AG04449 (cell line): ENCODE measurements at places on chromosomes 3 and 15.

GRCh38 chr15:70252056-70252950, 154.6 kb upstream of the TLE3 start:
- DNase-seq = no peak

GRCh38 chr3:190941694-190942260, 79.3 kb upstream of the GMNC start:
- DNase-seq = no peak

GRCh38 chr3:183044547-183045229, 54.6 kb downstream of the MCCC1 start:
- no peak for DNase-seq

DNA sequence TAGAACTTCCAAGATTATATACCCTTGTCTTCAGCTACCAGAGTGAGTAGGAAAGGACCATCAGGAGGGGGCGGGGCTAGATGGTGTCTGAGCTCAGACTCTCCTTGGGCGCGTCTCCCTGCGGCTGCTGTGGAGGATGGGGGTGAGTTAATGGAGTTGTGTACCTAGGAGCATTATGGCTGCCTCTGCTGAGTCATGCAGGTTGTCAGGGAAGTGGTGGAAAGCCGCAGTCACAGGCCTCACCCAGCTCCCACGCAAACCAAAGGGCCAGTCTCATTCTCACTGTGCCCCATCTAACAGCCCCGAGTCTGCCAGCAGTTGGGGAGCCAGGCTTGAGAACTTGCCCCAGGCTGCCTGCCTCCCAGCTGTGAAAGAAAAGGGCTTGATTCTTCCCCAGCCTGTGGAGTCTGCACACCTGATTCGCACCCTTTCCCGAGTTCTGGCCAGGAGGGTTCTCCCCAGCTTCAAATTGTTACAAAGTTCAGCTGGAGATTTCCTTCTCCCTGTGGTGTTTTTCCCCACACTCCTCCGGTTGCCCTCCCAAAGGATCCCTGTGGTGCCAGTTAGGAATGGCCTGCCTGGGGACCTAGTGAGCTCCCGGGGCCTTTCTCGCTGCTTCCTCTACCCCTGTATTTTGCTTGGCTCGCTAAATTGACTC, 143.3 kb downstream of the HCN4 start:
- DNase-seq = no peak

GRCh38 chr15:76994971-76995945, at the start of gene PSTPIP1:
Gene PSTPIP1 (plus strand): TSS chr15:76995126. CDS start chr15:76995574, 448 bp downstream.
- DNase-seq = no peak

DNA sequence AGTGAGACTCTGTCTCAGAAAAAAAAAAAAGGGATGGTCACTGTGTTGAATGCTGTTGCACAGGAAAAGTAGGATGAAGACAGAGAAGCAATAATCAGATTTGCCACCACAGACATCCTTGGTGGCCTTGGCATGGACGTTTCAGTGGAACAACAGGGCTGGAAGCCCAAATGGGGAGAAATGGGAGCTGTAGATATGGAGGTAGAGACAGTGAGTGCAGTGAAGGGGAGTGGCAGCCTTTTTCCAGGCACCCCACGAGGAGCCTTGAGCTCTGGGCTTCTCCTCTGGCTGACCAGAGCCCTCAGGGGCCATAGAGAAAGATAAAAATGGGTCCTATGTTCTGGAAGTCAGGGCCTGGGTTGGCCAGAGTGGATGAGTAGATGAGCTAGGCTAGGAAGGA, 12.3 kb upstream of the DOCK3 start:
- no peak for DNase-seq

DNA sequence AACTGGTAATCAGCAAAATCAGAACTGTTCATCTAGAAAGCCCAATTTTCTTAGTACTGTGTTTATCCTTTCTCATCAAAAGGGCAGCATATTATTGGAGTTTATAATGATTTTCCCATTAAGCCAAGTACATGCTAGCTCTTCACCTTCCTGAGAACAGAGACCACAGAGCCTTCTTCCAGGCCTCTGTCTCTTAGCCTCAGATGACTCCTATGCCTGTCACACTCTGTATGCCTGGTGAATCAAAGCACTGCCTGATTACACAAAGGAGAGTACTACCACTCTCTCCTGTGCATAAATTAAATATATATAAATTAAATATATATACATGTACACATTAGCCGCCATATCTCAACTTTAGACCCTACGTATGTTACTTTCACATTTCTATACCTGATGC, 636.1 kb downstream of the NTRK3 start:
- DNase-seq = no peak

GRCh38 chr15:35496585-35496984, 49.4 kb downstream of the DPH6 start:
- DNase-seq = no peak

DNA sequence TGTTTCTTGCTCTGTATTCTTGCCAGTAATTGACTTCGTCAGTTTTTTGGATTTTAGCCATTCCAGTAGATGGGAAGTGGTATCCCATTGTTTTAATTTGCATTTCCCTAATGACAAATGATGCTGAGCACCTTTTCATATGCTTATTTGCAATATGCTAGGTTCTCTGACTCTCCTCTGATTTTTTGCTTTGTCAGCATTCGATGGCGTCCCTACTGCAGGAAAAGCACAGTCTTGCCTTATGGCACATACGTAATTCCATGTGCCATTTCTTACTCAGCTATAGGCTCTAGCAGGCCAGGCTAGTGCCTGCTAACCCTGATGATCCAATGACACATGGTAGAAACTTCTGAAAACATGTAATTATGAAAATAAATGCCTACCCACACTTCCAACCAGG, 239.2 kb upstream of the ATP10A start:
- DNase-seq = no peak

- DNase-seq = no peak
These were observed 123.6 kb upstream of the CD96 start for GRCh38 chr3:111418391-111418790.

GRCh38 chr3:172402090-172402489, 46.2 kb downstream of the GHSR start:
- DNase-seq = no peak

DNA sequence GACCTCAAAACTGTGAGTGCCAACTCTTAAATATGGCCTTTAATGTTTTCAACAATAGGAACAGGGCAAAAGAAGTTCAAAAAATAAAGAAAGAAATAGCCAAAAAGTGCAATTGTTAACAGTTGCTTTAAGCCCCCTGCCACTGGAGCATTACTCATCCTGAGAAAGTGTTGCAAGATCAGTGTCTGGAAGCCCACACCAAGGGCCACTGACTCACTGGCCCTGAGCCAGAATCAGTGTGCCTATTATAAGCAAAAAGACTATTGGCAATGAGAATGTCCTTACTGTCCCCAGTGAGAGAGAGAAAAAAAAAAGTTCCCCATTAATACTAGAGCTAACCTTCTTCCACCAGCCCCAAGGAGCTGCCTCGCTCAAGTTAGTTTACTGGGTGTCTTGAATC, 480.1 kb upstream of the ZNF385D start:
- no peak for DNase-seq

- no peak for DNase-seq
These were observed 124.1 kb upstream of the RASGRP1 start for GRCh38 chr15:38688761-38689160.

- DNase-seq = peak; percentile 56
These were observed 31.6 kb upstream of the NUDT16 start for GRCh38 chr3:131349946-131350347.

GRCh38 chr3:44365952-44366351, 27.4 kb downstream of the TCAIM start:
- DNase-seq = no peak

GRCh38 chr3:57446318-57446841, 97.8 kb downstream of the DNAH12 start:
- DNase-seq = no peak
